ENCODE measurements at places on chromosomes 1 and 21.

DNA sequence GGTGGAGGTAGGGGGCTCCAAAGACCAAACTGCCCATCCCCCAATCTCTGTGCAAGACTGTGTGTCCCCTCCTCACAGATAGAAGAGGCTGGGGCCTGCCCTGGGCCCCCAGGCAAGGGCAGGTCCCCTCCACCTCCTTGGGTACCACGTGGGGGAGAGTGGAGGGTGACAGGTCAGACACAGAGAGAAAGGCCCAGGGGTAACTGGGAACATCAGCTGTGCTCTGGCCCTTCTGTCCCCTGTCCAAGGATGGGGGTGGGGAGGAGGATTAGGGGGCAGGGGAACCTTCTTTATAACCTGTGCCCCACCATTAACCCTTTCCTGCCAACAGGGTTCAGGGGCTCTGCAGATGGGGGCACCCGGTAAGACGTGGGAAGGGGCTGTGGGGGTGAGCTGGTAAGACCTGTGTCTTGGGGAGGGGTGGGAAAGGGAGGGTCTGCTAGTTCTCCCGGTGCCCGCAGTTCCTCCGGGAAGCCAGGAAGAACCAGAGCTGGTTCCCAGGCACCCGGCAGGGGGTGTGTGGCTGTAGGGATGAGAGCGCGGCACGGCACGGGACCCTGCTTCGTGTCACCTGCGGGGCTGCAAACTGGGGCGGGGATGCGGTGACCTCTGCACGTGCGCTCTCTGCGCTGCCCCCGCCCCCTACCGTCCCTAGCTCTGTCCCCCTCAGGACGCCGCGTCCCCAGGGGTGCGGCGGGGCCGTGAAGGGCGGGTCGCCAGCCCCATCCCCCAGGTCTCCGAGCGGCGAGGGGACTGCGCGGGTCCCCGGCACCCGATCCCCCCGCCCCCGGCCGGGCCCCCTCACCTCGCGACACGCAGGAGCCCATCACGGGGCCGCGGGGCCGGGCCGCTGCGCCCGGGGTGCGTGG lies 601 bp downstream of the FAM131C start:
- no peak for DNase-seq

GRCh38 chr1:46687921-46688509 lies 16.4 kb downstream of the TEX38 start:
- DNase-seq, result no peak

DNA sequence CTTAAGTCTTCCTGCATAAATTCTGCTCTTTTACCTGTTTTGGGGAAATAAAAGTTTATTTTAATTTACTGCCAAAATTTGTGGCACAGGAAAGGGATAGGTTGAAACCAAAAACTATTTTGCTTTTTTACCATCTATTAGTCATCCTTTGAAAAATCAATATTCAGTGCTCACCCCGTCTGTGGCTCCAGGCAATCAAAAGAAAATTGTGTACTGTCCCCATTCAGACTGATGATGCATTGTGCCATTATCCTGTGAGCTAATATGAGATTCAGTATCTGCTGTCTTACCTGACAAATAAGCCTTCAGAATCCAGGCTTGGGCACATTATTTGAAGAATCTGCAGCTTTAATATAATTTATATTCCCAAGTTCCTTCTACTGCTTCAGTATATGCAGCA lies 650.7 kb downstream of the KIF26B start:
- DNase-seq, result no peak

- no peak for DNase-seq
Measured at GRCh38 chr1:159856576-159856975, 5.9 kb downstream of the VSIG8 start.

DNA sequence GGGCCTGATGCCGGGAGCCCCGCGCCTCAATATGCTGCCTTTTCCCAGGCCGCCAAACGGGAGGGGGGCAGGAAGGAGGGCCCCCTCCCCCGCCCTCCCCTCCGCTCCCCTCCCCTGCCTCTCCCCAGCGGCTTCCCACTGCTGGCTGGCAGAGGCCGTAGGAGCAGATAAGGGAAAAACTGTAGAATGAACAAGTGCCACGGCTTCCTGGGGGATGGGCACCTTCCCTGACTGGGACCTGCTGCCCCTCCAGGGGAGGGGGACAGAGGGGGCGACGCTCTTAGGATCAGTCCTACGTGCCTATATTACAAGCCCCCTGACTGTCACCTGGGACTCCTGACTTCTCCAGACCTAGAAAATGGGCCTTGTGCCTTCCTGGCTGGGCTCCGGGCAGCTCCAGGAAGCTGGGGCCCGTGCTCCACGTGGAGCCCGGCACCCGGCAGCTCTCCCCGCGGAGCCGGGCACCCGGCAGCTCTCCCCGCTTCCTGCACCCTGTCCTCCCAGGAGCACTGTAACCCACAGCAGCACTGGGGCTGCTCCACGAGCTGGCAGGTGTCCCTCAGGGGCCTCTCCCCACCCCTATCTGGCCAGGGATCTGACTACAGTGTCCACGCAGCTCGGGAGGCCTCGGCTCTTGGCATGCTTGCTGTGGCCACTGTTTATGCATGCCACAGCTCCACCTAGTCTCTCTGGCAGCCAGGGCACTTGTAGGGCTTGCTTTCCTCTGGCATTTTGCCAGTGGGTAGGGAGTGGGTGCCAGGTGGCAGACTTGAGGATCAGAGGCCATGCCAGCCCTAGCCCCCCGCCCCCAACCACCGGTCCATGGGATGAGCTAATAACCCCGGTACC lies 674 bp upstream of the HES5 start:
- peak; percentile 83 for DNase-seq

DNA sequence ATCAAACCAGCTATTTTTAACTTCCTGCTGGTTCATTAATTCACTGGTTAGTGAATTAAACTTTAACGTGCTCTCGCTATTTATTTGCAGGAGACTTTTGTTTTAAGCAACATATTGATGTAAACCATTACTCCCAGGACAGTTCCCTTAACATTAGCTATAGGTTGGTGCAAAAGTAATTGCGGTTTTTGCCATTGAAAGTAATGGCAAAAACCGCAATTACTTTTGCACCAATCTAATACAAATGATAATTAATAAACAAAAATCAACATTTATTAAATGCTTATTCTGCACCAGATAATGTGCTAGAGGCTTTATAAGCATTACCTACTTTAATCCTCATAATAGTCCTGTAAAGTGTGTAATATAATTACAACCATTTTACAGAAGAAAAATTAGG lies 176.5 kb downstream of the NPHP4 start:
- DNase-seq, result no peak

DNA sequence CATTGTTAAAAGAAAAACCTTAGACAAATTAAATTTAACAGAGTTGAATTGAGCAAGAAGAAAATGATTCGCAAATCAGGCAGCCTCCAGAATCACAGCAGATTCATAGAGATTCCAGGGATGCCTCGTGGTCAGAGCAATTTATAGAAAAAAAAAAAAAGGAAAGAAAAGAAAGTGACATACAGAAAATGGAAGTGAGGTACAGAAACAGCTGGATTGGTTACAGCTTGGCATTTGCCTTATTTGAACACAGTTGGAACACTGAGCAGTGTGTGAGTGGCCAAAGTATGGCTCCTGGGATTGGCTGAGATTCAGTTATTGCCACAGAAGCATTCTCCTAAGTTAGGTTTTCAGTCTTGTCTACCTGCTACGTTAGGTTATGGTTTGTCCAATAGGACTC lies 9.1 kb upstream of the C21orf91 start:
- no peak for DNase-seq

Data from NCI-H345 (cell line).